Common myeloid progenitor, CD34-positive (primary cell): ENCODE measurements at places on chromosomes 7 and 10.

- DNase-seq = no peak
Measured at GRCh38 chr7:14419531-14419930, 430.1 kb upstream of the ETV1 start.

DNA sequence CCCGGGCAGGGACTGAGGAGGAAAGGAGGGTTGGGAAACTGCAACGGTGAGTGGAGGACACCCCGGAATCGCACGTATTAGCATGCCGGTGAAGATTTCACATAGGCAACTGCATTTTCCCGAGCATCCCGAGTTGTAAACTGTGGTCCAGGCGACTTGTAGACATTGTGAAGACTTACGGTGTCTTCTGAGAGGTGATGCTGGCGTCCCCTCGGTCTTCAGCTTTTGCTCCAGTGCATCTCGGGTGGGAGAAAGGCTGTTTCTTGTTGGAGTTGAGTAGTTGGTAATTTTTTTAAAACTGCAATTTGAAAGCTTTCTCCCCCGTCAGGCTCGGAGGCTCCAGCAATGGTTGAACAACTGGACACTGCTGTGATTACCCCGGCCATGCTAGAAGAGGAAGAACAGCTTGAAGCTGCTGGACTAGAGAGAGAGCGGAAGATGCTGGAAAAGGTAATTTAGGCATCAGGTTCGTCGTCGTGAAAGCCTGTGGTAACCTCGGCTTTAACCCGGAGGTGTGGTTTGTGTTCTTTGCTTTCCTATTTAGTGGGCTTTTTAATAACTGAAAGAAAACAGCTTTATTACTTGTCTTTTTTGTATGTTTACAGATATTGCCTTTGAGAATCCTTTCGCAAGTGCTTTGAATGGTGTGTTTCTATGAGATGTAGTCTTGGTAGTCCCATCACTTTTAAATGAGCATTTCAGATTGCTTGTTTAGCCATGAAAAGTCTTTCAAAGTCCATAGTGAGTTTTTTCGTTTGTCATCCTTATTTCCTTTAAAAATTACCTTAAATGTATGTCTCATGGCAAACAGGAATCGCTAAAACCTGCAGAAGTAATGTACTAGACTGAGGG, 687 bp downstream of the HELLS start:
- peak; percentile 55 for DNase-seq

DNA sequence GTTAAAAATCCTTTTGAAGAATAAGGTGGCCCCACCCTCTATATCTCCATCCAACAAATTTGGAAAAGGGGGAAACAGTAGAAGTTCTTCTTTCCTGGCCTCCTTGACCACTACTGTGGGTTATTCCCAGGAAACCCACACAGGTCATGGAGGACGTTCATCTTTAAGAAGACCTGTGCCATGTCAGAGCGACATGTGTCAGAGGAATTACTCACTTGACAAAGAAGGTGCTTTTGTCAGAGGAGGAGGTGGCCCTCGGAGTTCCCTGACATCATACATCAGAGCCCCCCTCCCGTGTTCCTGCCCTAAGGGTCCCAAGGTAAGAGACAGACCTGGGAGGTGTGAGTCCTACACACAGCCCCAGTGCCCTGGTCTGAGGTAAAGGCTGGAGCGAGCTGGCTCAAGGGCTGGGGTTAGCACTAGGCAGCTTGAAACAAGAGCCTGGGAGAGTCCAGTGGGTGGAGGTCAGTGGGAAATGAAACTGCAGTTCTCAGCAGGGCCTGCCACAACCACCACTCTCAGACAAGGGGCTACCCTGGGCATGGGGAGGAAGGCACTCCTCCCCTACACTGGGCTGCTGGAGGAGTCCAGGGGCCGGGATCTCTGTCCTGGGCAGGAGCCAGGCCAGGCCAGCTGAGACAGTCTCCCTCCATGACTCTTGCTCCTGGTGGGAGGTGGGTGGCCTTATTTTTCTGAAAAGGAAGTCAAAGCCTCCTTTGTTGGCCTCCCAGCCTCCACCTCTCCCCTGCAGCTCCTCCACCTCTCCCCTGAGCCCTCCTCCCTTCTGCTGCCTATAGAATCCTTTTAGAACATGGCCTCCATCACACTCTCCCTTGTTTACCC, 21.8 kb upstream of the ZMIZ1 start:
- DNase-seq = no peak

DNA sequence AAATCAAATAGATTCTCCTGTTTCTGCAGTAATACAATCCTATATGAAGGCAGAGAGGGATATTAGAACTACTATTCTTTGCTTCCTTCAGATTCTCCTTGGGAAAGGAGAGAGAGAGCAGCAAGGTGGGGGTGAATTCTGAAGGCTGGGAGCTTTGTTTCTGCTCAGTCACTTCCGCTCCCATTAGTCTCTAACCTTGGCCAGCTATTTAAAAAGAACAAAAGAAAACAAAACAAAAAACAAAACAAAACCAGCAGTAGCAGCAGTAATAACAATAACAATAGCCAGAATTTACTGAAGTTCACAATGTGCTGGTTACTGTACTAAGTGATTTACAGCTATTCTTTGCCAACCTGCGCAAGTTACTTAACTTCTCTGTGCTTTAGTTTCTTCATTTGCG, 9.9 kb downstream of the GPR85 start:
- DNase-seq = no peak

GRCh38 chr7:117565226-117565625, 85.4 kb downstream of the CFTR start:
- no peak for DNase-seq

DNA sequence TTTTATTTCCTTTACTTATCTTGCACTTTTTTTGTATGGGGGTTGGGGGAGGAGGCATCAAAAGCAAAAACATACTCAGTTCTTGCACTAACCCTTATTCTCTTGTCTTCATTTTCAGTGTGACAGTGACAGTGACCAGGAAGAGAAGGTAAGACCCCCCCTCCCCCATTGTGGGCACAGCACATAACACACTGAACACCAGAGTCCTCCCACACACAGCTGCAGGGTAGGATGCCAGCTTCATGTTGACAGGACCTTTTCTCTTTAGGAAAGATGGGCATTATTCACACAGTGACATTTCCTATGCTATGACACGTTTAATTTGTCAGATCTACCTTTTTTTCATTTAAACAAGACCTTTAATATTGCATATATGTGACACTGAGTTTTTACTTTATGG, 696.3 kb upstream of the GALNT17 start:
- DNase-seq = no peak

DNA sequence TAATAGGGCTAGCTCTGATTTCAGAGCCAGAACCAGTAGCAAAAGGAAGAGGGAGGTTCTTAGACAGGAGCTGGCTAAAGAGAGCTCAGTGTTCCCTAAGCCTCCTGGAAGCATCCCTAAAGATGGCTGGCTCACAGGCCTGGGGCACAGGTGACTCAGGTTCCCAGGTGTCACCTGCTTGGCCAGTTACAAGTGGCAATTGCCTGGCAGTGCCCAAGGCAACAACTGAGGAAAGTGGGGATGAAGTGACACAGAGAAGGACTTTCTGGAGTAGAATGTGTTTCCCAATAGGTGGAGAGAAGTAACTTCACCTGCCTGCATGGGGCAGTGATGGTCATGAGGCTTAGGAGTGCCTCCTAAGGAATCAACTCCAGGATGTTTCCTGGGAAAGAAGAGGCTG, 66.5 kb upstream of the EEPD1 start:
- DNase-seq = no peak
